ENCODE measurements at places on chromosomes 4 and X.

- no peak for DNase-seq
Measured at GRCh38 chrX:44068043-44068442, 94.9 kb upstream of the NDP start.

DNA sequence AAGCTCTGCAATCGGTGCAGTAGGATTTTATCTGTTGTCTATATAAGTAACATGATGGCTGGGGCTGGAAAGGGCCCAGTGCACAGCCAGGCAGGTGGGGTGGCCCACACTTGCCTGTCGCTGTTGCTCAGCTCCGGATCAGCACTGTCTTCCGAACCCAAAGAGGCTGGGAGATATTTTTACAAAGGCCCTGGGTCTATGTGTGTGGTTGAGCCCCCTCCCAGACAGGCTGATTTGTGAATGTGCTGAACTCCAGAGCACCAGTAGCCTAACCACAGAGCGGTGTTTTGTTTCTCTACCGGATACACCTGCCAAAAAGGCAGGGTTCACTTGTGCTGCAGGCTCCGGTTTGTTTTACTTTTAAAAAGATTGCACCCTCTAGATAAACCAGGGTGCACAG, 33.5 kb upstream of the CHRNA9 start:
- DNase-seq = peak; percentile 29

GRCh38 chrX:12955882-12956703, 18.8 kb upstream of the TMSB4X start:
- peak; percentile 86 for DNase-seq

DNA sequence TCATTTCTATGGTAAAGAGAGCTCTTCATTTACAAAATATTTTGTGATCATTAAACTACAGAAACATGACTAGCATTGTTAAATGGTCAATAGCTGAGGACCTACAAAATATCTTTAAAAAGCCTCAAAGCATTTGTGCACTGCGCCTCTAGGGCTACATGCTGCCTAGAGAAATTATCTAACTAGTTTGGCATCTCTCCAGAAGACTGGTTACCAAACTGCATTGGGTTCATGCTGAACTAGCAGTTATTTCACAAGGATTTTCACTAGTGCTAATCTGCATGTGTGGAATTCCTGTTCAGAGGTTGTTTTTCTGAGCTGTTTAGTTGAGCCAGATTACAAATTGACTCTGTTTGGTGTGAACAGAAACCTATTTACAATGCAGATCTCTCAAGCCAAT, 58.5 kb upstream of the PITX2 start:
- no peak for DNase-seq

DNA sequence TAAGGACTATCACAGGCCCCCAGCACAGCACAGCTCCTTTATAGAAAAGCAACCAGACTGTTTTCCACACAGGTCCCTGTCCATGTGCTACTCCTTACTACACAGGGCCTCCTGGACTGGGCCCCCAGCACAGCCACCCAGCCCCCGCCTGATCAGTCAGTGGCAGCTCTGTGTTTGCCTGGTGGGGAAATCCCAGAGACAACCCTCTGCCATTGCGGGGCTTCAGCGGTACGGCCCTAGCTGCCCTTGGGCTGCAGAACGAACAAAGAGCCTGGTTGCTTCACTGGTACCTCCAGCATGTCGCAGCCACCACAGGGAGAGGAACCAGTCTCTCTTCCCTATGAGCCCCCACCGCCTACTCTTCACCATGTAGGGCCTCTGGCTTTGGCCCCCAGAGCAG, 30.7 kb downstream of the CBR4 start:
- no peak for DNase-seq

- DNase-seq = no peak
Measured at GRCh38 chr4:98262431-98262830, 1.2 kb downstream of the RAP1GDS1 start.

DNA sequence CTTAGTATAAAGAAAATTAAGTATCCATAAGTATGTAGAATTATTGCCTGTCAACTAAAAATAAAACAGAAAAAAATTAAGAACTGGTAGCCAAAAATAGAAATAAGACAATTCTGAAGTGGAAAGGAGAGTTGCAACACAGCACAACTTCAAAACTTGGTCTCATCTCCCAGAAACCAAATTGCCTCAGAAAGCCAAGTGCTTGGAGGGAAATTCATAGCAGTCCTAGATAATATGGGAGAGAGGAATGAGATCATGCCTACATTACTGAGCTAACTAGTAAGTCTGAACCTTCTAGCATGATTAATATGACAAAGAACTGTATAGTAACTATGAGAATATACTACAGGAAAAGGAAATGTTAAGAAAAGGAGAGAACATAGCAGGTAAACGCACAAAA, 256.5 kb downstream of the LDB2 start:
- DNase-seq = no peak

DNA sequence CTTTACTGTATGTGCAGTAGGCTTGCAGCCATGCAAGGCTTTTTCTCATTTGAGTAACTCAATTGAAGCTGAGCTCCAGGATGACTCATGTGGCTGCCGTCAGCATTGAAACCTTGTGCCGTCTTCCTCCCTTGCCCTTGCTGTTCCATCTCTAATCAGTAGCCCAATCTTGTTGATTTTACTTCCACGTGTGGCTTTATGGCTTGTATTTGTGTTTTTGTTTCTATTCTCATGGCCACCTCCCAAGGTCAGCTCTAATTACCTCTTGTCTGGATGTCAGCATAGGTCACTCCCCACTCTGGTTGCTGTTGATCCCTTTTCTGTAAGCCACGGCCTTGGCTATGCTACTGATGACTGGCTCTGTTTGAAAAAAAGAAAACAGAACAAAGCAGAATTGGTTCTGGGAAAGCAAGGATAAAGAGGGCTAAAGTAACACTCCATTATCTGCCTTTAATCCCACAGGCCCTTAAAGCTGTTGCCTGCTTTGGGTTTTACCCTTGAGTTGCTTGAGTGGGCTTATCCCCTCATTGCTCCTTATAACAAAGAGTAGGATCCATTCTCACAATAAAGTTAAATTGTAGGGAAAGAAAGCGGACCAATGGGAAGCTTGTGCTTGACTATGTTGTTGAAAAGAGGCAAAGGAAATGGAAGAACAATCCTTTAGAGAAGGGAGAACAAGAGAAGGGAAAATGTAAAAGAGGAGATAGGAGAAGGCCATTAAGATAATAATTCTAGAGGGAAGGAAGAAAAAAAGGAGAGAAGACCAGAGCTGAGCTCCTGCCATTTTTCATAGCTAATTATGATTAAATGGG, 173.9 kb upstream of the PGRMC2 start:
- DNase-seq = no peak

DNA sequence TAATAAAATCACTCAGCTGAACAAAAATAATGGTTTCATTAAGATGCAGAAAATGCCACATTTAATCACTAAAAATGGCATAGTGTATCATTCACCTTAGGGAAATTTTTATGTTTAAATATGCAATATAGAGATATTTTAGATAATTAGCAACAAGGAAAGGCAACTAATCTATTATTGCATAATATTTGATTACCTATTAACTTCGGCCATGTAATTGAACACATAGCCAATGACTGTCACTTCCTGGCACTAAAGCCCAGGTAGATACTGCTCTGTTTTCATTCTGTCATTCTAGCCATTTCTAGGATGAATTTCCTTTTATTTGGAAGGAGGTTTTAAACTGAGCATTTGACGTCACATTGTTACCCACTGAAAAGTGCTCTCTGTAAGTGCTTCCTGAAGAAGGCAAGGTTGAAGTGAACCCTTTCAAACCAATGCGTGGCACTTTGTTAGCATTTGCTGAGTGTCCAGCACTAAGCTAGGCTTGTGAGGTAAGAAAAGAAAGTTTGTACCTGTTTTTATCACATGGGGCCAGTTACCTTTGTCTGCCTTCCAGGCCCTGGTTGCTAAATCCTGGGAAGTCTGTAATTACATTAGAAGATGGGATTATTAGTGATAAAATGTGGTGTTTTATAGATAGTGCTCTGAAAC, 67.8 kb upstream of the LSM6 start:
- no peak for DNase-seq

DNA sequence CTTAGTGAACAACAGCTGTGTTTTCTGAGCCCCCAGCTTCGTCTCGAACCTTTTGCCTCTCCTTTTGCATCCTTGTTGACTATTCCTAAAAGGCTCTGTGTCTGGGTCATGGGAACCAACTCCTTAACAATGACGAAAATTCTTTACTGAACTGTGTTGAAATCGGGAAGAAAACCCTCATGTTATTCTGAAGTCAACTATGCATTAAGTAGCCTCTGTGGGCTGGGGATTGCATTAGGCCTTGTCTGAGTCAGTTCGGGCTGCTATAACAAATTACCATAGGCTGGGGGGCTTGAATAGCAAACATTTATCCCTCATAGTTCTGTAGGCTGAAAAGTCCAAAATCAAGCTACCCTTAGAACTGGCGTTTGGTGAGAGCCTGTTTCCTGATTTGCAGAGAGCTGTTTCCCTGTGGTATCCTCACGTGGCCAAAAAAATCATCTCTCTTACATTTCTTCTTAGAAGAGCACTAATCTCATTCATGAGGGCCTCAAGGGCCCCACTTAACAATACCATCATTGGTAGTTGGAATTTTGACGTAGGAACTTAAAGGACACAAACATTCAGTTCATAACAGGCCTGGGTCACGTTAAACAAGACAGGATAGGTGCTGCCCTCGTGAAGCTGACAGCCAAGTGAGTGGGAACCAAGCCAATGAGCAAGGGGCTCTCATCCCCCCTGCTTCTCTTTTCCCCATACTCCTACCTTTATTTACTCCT, 75.9 kb downstream of the CLNK start:
- no peak for DNase-seq

- DNase-seq = no peak
Measured at GRCh38 chrX:137882960-137883359, 317.0 kb downstream of the ZIC3 start.

GRCh38 chr4:20638825-20639224, 61.4 kb upstream of the PACRGL start:
- no peak for DNase-seq
